Activated CD4-positive, alpha-beta T cell treated with anti-CD3 and anti-CD28 coated beads, Interleukin-2, amount 50 U/mL, for 4 hours (primary cell): ENCODE measurements at places on chromosomes 4 and X.
A peak's percentile ranks its signal among the peaks of the same experiment; 100 is the strongest.

GRCh38 chr4:169209388-169209883 is 61.3 kb downstream of the SH3RF1 start:
- no peak for DNase-seq

GRCh38 chr4:148159793-148160192 is 282.4 kb downstream of the NR3C2 start:
- DNase-seq, result no peak

- DNase-seq, result no peak
Measured at GRCh38 chr4:13240066-13240465, 244.1 kb downstream of the RAB28 start.

DNA sequence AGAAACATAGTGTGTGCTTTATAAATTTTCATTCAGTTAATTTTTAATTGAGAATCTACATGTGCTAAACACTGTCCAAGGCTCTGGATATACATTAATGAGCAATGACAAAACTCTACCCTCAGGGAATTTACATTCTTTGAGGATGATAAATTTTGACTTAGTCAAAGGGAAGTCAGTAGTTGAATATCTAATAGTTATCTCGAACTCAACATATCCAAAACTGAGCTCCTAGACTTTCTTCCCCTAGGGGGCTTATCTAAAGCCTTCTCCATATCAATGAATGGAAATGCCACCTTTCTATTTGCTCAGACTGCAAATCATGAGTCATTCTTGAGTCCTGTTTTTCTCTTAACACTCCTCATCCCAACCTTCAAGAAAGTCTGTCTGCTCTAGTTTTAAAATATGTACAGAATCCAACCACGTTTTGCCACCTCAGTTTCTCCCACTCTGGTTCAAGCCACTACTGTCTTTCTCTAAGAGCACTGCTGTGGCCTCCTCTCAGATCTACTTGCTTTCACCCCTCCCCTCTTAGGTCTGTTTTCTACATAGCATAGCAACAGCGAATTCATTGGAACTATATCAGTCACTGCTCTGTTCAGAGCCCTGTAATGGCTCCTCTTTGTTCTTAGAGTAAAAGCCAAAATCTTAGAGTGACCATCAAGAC is 9.5 kb downstream of the PARM1 start:
- no peak for DNase-seq

DNA sequence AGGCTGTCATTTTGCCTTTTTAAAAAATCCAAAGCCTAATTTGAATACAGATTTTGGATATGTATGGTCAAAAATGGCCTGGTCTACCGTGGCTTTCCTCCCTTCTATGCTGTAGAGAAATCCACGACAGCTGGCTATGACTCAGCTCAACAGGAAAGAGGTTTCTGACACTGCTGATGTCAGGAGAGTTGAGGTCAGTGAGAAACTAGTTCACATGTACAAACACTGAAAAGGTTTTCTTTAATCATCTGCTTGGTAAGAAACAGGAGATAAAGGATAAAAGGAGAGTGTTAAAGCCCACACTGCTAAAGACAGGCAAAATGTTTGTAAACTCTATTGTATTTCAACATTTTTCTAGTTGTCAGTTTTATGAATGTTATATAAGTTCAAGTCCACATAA is 113.9 kb downstream of the NYX start:
- peak; percentile 0 for DNase-seq

DNA sequence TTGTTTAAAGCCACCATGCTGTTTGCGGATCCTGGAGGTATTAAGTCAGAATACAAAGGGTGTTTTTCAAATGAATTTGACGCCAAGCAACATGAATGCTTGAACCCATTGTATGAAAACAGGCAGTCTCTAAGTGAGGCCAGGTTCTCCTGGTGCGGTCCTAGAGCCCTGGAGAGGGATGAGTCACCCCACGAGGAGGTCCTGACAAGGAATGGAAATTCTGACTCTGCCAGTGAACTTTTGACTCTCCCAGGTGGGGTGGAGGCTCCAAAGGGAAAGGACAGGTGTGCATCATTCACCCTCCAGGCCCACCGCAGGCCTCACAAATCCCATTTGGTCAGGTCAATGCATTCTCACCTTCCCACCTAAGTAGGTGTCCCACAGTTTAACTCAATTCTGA is 1.5 kb downstream of the TRIM2 start:
- peak; percentile 14 for DNase-seq

GRCh38 chr4:156749426-156750403 is 221.9 kb downstream of the PDGFC start:
- no peak for DNase-seq

GRCh38 chrX:120769576-120770341 is 105.9 kb downstream of the CT47B1 start:
- DNase-seq, result no peak

DNA sequence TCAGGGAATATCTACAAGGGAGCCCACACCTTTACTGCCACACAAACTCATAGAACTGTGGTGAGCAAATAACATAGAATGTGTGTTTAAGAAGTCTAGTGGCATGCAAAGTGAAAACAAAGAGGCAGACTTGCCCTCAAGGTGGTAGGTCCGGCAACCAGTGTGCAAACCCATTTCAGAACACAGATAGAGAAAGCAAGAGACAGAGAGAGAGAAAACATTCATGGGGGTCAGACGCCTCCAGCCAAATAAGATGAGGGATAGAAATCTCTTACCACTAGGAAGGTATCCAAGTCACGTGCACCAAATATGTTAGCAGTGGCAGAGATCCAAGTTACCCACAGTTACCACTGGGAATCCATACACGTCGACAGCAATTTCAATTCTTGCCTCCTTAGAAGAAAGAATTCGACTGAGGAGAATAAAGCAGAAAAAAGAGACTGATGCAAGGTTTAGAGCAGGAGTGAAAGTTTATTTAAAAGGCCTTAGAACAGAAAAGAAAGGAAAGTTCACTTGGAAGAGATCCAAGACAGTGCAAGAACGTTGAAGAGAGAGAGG is 252.8 kb downstream of the NAP1L3 start:
- no peak for DNase-seq

- DNase-seq, result no peak
Measured at GRCh38 chr4:101421386-101421785, 74.1 kb upstream of the PPP3CA start.

DNA sequence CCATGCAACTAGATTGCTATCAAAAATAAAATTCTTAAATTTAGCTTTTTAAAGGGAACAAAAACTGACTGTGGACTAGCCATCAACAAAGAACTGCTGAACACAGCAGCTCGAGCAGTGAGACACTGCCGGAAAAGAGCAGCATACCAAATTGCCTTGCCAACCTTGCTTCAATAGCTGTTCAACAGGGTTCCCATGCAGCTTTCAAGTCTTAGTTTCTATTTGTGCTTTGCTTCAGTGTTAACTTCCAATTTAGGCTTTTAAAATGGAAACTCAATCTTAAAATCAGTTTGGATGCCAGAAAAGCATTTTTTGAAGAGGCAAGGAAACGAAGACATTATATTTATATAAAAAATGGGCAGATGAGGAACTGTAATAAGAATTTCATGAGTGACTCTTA is 463.4 kb upstream of the MAGEB18 start:
- no peak for DNase-seq

DNA sequence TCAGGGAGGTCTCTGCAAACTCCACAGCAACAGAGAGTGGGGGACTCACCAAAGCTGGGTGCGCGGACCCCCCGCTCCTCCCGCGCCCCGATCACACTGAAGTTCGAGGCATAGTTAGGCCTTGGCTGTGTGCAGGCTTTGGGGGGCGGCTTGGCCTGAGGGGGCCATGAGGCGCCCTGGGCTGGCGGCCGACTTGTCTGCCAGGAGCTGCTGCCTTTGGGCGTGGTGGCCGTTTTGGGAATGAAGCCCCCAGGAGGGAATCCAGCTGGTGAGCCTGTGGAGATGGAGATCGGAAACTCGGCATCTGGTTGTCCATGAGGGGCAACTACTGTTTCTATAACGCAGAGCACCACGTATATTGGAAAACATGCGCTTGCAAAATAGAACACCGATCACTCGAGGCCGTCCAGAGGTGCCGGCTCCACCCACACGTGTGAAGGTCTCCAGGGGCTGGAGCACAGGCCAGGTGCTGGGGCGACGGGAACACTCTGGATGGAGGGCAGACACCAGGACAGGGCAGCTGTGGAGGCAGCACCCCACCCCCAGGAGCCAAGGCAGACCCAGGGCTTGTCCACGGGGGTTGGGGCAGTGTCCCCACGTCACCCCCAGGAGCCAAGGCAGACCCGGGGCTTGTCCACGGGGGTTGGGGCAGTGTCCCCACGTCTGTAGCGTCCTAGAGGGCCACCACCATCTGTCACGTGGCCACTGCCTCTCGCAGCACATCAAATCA is 25.9 kb upstream of the CPLX1 start:
- DNase-seq, result no peak

GRCh38 chrX:48472851-48473703 is 2.9 kb upstream of the FTSJ1 start:
- DNase-seq, result no peak

DNA sequence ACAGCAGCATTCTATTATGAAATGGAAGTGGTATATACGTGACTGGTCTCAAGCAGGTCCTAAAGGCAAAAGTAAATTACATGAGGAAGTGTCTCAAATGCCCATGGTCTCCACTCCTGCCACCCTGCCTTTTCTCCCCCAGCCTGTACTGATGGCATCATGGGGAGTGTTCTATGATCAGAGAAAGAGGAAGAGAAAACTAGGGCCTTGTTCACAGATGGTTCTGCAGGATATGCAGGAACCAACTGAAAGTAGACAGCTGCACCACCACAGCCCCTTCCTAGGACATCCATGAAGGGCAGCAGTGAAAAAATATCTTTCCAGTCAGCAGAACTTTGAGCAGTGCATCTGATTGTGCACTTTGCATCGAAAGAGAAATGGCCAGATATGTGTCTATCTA is 901.5 kb downstream of the ARAP2 start:
- DNase-seq, result no peak

DNA sequence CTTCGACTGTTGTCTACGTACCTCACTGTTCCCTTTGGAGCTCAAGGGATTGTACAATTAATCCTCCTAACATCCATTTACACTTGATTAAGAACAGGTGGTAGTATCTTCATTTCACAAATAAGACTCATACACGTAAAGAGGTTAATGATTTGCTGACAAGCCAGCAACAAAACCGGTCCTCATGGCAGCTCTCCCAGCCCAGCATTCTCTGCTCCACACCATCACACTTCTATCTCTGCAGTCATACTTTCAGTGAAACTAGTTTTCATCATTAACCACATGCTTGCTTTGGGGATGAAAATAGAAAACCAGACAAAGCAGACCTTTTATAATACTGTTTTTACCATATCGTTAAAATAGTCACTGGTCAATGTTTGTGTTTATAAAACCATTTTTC is 28.7 kb upstream of the CASK start:
- no peak for DNase-seq

- DNase-seq, result no peak
Measured at GRCh38 chr4:54571293-54572151, 86.2 kb upstream of the KIT start.

GRCh38 chr4:26406346-26406975 is 83.8 kb downstream of the CCKAR start:
- DNase-seq, result no peak

- DNase-seq, result no peak
Measured at GRCh38 chr4:64192731-64193412, 216.4 kb downstream of the TECRL start.

GRCh38 chr4:101345596-101346350 is 1.6 kb downstream of the PPP3CA start:
- peak; percentile 35 for DNase-seq

- no peak for DNase-seq
Measured at GRCh38 chrX:70009970-70010369, 39.8 kb downstream of the AWAT2 start.

- DNase-seq, result no peak
Measured at GRCh38 chrX:9746148-9746888, 19.3 kb downstream of the GPR143 start.

- DNase-seq, result no peak
Measured at GRCh38 chr4:123631786-123632692, 235.4 kb downstream of the SPRY1 start.

GRCh38 chr4:15653864-15654592 is 1.1 kb downstream of the FBXL5 start:
- no peak for DNase-seq

DNA sequence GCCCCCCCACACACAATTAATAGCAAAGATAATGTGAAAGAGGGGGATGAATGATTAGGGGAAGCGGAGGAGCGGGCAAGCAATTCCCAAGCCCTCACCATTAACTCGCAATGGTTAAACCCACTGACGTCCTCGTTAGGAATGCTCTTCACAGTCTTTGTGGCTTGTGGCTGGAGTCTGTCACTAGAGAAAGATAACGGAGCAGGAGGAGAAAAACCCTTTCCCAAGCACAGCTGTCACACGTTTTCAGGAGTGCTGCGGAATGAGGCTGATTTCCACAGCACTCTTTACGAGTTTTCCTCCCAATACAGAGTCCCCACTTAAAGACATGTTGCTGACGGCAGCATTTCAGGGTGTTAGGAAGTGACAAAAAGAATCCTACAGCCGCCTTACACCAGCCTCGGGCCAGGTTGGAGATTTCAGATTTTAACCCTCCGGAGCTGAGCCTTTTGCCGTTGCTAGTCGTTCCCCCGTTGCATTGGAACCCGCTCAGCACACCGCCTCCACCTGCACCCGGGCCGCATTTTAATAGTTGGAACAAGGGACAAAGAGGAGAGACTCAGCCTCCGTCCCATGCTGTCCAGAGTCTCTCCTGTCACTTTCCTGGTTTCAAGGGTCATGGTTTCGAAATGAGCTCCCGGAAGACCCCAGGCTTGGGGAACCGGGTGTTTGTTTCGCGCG is 92.2 kb downstream of the GEMIN8 start:
- DNase-seq, result no peak

GRCh38 chr4:7200801-7201200 is 8.5 kb downstream of the SORCS2 start:
- no peak for DNase-seq

DNA sequence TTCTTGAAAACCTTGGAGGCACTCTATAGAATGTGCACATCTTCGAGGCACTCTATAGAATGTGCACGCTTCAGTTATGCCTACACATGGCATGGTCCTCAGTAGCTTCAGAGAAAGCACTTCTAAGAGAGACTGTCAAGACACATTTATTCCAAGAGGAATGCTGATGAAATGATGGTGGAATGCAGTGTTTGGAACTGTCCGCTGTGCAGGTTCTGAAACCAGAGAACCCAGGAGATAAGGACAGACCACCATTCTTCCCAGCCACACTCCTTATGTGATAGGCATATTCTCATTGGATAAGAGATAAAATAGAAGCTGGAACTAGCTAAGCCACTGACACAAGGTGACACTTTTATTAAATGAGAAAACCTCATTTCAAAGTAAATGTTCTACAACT is 263.3 kb downstream of the NLGN4X start:
- no peak for DNase-seq

DNA sequence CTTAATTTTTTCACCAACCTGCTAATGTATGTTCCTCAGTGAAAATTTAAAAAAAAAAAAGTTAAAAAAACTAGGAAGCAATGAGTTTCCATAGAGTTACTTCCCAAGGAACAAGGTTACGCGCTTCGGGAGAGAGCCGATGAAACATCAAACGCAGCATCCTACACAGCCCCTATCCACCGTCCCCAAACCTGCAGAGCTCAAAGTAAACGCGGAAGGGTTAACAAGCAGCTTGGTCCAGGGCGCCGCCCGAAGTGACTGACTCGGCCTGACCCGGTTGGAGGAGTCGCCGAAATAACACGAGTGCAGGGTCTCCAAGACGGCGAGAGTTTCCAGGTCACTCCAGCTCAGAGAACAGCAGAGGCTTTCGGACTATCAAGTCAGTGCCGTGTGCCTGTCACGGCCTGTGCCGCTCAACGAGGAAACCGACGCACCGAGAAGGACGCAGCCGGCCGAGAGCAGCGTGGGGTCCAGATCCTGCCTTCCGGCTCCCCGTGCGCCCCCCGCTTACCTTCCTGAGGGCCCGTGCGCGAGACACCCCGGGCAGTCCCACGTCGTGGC is 512 bp downstream of the NOP14 start:
- no peak for DNase-seq
